Ureter (tissue), 1 donor: ENCODE measurements at places on chromosomes 11 and 22.

DNA sequence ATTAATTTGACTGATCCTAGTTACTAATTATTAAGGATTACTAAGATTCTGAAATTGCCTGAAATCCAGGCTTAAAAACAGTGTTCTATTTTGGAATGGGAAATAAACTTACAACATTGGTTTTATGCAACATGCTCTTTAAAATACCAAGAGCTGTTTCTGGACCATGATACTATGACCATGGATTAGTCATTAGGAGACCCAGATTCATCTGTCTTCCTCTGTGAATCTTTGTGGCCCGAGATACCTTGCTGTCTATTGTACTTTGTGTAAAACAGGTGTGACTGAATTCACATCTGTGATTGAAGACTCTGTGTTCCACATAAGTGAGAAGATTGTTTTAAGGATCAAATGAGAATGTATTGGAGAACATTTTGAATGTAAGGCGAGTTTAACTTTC, 98.8 kb downstream of the HSD17B12 start:
- no peak for DNase-seq

- DNase-seq: no peak
These were observed 1.5 kb upstream of the CD151 start for GRCh38 chr11:831118-831864.

DNA sequence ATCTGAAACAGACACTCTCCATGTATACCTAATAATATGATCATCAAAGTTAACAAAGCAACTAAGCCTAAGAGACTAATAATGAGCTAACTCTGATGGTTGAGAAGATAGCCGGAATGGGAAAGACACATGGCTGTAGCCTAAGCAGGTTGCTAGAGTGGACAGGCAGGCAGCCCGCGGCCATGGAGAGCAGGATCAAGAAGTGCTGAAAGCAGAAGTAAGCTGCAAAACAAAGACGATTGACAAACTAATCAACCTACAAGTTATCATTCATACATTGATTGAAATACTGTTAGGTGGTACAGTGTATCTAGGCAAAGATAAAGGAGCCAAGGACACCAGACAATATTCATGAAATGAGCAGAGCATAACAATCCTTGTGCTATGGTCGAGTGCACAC, 29.3 kb downstream of the SLN start:
- DNase-seq: no peak

GRCh38 chr22:35539487-35539886, 1.1 kb upstream of the RASD2 start:
- DNase-seq: no peak

GRCh38 chr11:4979036-4979435, 15.6 kb upstream of the OR51L1 start:
- no peak for DNase-seq
